Hematopoietic multipotent progenitor cell (in vitro differentiated cells): ENCODE measurements at places on chromosomes 13 and 19.

DNA sequence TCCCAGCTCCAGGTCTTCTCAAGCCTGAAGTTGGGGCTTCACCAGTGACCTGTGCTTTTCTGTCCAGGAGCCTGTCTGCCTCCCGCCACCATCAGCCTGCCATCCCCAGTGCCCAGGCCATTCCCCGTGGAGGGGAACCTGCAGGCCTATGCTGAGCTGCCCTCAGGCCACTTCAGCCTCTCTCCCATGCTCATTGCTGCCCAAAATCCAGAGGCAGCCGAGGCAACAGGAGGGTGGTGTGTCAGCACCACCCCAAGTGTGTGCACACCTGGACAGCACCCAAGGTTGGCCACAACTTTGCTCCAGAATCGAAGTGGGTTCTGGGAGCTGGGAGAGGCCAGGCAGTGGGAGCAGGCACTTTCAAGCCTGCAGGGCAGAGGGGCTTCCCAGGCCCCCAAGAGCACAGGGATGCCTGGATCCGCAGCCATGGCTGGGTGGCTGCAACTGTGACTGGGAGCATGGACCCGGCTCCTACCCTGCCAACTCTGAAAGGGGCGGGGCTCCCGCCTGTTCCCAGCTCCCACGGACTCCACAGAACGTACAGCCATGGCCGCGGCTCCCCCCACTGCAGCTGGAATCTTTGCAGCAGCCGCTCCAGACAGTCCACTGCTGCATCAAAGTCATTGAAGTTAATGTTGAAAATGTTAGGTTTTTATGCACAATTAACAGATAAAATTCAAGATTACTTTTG lies 1747.0 kb downstream of the OLFM4 start:
- DNase-seq = no peak

GRCh38 chr19:38577826-38578225 lies 39.9 kb downstream of the MAP4K1 start:
- DNase-seq = no peak

DNA sequence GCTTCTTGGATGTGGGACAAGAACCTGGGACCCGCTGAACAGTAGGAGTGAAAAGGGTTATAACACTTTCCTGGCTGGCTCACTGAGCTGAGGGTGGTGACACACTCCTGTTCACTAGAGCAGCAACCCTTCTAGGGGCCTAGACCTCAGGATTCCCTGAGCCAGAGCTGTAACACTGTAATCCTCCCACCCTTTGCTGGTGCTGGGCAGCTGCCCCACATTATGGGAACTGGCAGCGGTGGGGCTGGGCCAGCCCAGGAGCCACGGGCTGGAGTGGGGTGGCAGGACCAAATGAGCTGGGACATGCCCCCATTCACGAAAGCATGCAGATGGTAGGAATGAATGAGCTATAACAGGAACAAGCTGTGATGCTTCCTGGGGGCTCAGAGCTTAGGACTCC lies 110.6 kb downstream of the B3GLCT start:
- DNase-seq = no peak

DNA sequence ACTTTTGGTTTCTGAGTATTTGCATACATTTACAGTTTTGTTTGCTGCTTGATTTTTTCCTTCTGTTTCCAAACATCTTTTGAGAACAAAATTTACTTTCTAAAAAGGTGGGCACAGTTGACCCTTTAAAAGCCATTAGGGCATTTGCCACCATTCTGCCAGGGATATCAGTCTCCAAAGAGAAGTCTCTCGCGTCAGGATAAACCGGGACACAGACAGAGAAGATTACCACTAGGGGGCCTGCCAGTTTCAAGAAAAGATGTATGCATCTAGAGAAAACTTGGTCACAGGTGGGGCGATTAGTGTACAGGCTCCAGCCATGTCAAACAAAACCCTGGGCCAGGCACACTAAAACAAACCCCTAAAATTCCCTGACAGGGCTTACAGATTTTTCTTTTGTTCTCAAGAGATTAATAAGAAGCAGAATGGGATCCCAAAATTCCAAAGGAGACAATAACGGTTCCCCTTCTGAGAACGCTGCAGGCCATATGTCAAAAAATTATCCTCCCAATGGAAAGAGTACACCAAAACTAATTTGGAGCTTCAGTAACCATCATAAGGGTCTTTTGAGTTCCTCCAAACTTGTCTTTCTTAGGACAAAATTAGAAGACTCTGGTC lies 10.7 kb upstream of the PABPC3 start:
- peak; percentile 18 for DNase-seq

DNA sequence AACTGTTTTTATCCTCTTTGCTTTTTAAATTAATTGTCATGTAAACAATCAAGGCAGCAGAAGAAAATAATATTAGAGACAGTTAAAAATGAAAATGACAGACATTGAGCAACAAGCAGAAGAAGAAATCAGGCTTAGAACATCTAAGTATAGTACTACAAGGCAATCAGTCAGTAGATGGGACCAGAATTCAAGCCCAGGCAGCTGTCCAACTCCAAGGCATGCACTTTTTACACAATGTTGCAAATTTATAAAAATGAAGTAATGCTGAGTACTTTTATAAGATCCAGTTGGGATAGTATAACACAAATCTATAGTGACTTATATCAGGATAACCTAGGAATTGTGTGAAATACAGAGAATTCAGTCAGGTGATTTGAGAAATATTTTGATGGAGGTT lies 2815.8 kb downstream of the PCDH9 start:
- no peak for DNase-seq

DNA sequence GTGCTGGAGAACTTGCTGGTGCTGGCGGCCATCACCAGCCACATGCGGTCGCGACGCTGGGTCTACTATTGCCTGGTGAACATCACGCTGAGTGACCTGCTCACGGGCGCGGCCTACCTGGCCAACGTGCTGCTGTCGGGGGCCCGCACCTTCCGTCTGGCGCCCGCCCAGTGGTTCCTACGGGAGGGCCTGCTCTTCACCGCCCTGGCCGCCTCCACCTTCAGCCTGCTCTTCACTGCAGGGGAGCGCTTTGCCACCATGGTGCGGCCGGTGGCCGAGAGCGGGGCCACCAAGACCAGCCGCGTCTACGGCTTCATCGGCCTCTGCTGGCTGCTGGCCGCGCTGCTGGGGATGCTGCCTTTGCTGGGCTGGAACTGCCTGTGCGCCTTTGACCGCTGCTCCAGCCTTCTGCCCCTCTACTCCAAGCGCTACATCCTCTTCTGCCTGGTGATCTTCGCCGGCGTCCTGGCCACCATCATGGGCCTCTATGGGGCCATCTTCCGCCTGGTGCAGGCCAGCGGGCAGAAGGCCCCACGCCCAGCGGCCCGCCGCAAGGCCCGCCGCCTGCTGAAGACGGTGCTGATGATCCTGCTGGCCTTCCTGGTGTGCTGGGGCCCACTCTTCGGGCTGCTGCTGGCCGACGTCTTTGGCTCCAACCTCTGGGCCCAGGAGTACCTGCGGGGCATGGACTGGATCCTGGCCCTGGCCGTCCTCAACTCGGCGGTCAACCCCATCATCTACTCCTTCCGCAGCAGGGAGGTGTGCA lies 587 bp downstream of the S1PR4 start:
- no peak for DNase-seq

DNA sequence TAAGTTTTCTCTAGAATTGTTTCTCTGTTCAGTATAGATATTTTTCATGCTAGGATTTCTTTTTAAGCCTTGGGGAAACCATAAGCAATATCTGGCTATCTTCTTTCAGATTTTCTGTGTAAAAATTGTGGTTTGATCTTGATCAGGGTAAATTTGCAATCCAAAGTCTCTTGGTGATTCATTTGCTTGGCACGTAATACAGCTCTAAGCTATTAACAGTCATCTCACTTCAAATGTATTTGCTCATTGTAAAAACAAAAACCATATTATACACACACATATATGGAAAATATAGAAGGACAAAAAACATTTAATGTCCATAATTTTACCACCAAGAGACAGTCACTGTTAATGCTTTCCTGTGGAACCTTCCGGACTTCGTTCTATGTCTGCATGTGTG lies 191.0 kb downstream of the SHISA2 start:
- no peak for DNase-seq

DNA sequence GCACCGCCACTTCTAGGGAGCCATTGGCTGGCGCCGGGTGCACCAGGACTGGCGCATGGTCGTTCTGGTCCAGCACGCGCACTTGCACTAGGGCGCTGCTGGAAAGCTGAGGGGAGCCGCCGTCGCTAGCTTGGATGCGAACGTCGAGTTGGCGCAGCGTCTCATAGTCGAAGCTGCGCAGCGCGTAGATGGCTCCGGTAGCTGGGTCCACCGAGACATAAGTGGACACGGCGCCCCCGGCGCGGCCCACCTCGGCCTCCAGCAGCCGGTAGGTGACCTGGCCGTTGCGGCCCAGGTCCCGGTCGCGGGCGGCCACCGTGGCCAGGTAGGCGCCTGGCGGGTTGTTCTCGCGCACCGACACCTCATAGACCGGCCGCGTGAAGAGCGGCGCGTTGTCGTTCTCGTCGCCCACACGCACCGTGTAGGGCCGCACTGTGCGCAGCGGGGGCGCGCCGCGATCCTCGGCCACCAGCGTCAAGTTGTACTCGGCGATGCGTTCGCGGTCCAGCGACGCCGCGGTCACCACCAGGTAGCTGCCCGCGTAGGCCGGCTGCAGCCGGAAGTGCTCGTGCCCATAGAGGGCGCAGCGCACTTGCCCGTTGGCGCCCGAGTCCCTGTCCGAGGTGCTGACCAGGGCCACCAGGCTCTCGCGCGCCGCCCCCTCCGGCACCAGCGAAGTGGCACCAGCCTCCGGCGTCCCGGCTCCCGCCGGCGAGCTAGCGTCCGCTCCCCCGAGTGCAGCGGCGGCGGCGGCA lies 1.7 kb downstream of the PCDH8 start:
- DNase-seq = no peak

- DNase-seq = no peak
These were observed 5.3 kb upstream of the ZNF613 start for GRCh38 chr19:51921949-51922348.

DNA sequence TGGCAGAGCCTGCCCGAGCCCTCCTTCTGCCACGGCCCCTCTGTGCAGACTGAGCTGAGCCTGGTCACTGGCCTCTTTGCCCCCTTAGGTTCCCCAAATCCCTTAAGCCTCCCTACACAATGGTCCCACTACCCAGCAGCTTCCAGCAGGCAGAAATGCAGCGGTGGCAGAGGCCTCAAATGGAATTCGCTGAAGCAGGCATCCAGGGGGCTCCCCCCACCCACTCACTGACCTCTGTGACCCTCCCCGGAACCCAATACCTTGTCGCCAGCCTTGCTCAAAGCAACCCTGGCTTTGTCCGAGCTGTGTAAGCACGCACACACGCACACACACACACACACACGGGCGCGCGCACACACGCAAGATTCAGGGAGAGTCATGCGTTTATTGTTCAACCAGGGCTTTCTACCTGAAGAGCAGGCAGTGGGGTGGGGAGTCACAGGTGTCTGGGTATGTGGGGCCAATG lies at the start of gene LIM2:
Gene LIM2 (minus strand): TSS at position 51 of the 466 bp plus-strand sequence. CDS start 531 bp downstream, outside the sequence.
- DNase-seq = no peak

GRCh38 chr19:50358483-50359327 lies 6.7 kb downstream of the NAPSA start:
- peak; percentile 88 for DNase-seq

GRCh38 chr13:81393721-81394120 lies 1052.8 kb upstream of the SPRY2 start:
- no peak for DNase-seq

GRCh38 chr19:49854378-49855263 lies 3.7 kb downstream of the PTOV1 start:
- no peak for DNase-seq

DNA sequence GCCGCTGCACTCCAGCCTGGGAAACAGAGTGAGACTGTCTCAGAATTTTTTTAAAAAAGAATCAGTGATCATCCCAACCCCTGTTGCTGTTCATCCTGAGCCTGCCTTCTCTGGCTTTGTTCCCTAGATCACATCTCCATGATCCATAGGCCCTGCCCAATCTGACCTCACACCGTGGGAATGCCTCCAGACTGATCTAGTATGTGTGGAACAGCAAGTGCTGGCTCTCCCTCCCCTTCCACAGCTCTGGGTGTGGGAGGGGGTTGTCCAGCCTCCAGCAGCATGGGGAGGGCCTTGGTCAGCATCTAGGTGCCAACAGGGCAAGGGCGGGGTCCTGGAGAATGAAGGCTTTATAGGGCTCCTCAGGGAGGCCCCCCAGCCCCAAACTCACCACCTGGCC lies at the start of gene KLK2:
Gene KLK2 (plus strand): TSS at position 384 of the 400 bp plus-strand sequence. CDS start 35 bp downstream, outside the sequence.
- DNase-seq = no peak

GRCh38 chr19:5567360-5567969 lies at the start of gene TINCR:
TSS of gene TINCR (minus strand) at chr19:5567953.
- DNase-seq = peak; percentile 40

GRCh38 chr19:35340431-35340830 lies 7.3 kb upstream of the FFAR1 start:
- DNase-seq = no peak

GRCh38 chr13:49066856-49067255 lies 91.1 kb downstream of the FNDC3A start:
- DNase-seq = no peak

DNA sequence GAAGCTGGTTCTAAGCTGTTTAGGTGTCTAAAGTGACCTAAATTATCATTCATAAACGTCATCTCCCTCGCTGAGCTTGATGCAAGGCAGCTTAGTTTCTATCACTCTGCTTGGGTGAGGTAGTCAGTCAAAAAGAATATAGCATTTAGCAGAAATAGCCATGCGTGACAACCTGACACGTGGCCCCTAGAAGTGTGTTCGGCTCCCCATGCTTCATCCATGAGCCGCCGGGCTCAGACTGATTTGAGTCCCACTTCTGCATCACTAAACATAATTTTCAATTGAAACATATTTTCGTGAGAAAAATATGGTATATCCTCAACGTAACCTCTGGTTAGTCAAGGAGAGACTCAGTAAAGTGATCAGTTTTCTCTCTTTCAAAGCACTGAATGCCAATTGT lies 459.8 kb downstream of the IRS2 start:
- DNase-seq = no peak

GRCh38 chr19:52679598-52679997 lies 41.4 kb upstream of the ZNF83 start:
- no peak for DNase-seq

DNA sequence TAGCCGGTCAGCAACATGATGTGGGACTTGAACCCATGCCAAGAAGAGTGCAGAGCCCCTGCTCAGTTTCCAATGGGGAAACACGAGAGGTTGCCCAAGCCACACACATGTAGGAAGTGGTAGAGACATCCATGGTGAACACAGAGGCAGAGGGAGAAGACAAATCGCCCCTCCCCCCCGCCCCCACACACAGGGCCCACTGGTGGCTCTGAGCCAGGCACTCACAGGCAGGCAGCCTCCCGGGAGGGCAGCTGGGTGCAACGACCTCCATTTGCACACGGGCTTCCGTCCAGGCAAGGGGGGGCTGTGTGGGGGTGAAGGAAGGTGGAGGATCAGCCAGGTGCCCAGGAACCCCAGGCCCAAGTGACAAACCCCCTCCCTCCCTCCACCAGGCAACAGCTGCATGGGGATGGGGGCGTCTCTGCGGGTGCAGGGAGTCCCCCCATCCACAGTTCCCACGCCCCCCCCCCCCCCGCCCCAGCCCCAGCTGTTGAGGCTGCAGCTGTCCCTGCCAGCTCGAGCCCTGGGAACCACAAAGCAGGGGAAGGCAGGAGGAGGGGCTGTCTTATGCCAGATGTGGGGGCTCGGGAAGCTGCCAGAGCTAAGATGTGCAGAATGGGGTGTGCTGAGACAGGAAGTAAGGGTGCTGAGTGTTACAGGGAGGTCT lies 3.4 kb downstream of the NOTCH3 start:
- DNase-seq = peak; percentile 84
